Vagina (tissue), 2 donors: ENCODE measurements at places on chromosomes 7 and 10.
A peak's percentile ranks its signal among the peaks of the same experiment; 100 is the strongest.

DNA sequence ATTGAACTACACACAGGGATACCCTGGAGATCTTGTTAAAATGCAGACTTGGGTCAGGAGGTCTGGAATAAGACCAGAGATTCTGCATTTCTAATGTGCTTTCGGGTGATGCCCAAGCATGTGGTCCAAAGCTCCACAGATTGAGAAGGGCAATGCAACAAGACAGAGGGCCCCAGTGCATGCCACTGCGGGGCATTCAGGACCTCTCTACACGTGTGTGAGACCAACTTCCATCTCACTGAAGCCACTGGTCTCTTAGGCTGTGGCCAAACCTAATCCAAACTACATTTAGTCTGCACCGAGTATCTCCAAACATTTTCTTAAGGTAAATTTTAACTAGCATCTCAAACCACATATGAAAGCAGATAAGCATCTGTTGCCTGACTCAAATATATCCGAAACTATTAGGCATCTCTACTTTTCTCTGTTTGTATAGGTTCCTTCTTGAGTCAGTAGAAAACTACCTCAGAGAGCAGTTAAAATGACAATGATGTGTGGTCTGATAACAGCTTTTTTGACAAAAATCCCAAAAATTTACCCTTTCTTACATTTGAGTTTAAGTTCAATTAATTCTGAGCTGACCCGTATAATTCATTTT is 107.5 kb downstream of the ELMO1 start:
- no peak overlapping the region for H3K4me3 ChIP-seq
- no peak for DNase-seq
- H3K27ac ChIP-seq: no peak overlapping the region
- H3K36me3 ChIP-seq: no peaks in the 10 kb centered on the region

DNA sequence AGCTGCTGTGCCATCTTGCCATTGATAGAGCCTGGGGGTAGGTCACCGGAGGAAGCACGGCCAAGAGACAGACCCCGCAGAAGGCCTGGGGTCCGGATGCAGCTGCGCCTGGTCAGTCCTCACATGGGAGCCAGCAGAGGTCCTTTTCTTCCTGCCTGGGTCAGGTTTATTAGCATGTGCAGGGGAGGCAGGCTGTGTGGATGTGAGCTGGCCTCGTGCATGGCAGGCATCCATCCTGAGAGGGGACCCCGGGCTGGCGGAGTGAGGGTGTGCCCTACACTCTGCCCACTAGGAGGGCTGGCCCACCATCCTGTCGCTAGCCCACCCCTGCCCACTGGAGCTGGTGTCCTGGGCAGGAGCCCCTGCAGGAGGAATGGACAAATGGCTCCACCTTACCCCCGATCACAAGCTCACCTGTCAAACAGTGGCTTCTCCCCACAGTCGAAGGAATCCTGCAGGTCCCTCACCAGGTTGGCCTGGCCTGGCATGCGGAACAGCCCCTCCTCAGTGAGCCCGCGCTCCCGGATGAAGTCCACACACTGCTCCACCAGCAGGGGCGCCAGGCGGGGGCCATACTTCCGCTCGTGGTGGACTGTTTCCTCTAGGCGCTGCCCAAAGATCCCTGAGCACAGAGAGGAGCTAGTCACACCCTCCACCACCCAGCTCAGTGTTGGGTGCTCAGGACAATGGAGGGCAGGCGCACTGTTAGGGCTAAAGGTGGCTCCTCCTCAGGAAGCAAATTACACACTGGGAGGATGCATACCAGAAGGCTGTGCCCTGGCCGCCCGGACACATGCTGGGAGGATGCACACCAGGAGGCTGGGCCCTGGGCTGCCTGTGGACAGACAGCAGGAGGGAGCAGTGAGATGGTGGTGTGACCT is 145.4 kb downstream of the ARHGAP22 start:
- H3K27ac ChIP-seq: no peak overlapping the region
- H3K27me3 ChIP-seq: no peaks in the 10 kb centered on the region
- H3K36me3 ChIP-seq: no peaks in the 10 kb centered on the region
- no peak overlapping the region for H3K4me3 ChIP-seq
- no peaks in the 10 kb centered on the region for H3K4me1 ChIP-seq

DNA sequence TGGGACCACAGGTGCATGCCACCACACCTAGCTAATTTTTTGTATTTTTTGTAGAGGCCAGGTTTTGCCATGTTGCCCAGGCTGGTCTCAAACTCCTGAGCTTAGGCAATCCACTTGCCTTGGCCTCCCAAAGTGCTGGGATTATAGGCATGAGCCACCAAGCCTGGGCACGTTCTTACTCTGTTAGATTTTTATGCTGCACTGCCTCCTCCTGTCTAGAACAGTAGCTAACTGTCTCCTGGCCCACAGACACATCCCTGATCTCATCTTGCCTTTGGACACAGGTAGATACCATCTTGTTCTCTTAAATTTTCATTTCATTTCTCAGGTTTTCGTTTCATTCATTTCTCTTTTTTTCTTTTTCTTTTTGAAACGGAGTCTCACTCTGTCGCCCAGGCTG is 41.1 kb downstream of the BLVRA start:
- H3K4me1 ChIP-seq: no peaks in the 10 kb centered on the region
- DNase-seq: no peak
- no peaks in the 10 kb centered on the region for H3K36me3 ChIP-seq
- no peak overlapping the region for H3K27ac ChIP-seq
- no peaks in the 10 kb centered on the region for H3K27me3 ChIP-seq
- H3K4me3 ChIP-seq: no peak overlapping the region

GRCh38 chr7:18234519-18234918 is 206.9 kb upstream of the PRPS1L1 start:
- H3K4me3 ChIP-seq: no peak overlapping the region
- H3K27me3 ChIP-seq: no peaks in the 10 kb centered on the region
- H3K4me1 ChIP-seq: peaks cover 7% of the 10 kb centered on the region
- H3K36me3 ChIP-seq: no peaks in the 10 kb centered on the region
- DNase-seq: no peak
- H3K27ac ChIP-seq: no peak overlapping the region

- no peak for DNase-seq
- H3K27ac ChIP-seq: no peak overlapping the region
- no peaks in the 10 kb centered on the region for H3K36me3 ChIP-seq
- H3K4me1 ChIP-seq: peaks cover 12% of the 10 kb centered on the region
Observed at GRCh38 chr7:28723336-28723735, 234.8 kb downstream of the TRIL start.

DNA sequence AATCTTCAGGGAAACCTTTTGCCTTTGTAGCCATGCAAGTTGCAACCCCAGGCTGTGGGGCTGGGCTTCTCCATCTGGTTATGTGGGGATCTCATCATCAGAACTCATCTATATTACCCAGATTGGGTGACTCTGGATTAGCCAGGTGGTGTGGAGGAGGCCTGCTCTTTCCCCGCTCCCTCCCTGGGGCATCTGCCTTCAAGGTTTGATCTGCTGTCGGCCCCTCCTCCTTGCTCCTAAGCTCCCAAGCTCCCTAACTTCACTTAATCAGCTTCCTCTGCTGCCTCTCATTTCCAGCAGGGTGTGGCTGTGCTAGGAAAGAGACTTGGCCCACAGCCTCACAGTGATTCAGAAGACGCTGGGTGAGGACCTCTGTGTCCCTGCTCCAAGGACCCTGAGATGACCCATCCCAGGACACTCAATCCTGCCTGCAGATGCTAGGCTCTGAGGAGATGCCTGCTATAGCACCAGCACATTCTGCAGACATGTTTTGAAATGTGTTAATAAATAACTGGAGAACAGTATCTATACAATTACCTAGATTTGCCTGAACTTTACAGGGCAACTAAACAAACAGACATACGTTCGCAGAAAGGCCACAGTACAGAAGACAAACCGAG is 392.1 kb upstream of the PODXL start:
- H3K4me1 ChIP-seq: peaks cover 7% of the 10 kb centered on the region
- H3K36me3 ChIP-seq: no peaks in the 10 kb centered on the region
- H3K4me3 ChIP-seq: no peak overlapping the region
- H3K27ac ChIP-seq: no peak overlapping the region
- DNase-seq: peak; percentile 25

- no peaks in the 10 kb centered on the region for H3K27me3 ChIP-seq
- H3K27ac ChIP-seq: no peak overlapping the region
- H3K4me3 ChIP-seq: no peak overlapping the region
- H3K4me1 ChIP-seq: peaks cover 60% of the 10 kb centered on the region
Observed at GRCh38 chr10:80173466-80173865, 31.9 kb downstream of the ANXA11 start.

- H3K4me3 ChIP-seq: no peak within 1 kb of the TSS
- H3K36me3 ChIP-seq: no peaks in the 10 kb centered on the region
- H3K4me1 ChIP-seq: peaks cover 15% of the 10 kb centered on the region
Observed at GRCh38 chr7:143315776-143316175, at the start of gene CLCN1. Gene CLCN1, plus strand, starts transcription at chr7:143316111. Its CDS starts 102 bp downstream, at chr7:143316213.

- H3K36me3 ChIP-seq: peaks cover 9% of the 10 kb centered on the region
- H3K4me3 ChIP-seq: no peak overlapping the region
- H3K4me1 ChIP-seq: no peaks in the 10 kb centered on the region
- no peak overlapping the region for H3K27ac ChIP-seq
- DNase-seq: no peak
Observed at GRCh38 chr10:72407471-72407870, 52.8 kb upstream of the DNAJB12 start.

GRCh38 chr10:52221923-52222322 is 92.2 kb upstream of the DKK1 start:
- H3K4me3 ChIP-seq: no peak overlapping the region
- peaks cover under 1% of the 10 kb centered on the region for H3K4me1 ChIP-seq
- H3K36me3 ChIP-seq: no peaks in the 10 kb centered on the region

DNA sequence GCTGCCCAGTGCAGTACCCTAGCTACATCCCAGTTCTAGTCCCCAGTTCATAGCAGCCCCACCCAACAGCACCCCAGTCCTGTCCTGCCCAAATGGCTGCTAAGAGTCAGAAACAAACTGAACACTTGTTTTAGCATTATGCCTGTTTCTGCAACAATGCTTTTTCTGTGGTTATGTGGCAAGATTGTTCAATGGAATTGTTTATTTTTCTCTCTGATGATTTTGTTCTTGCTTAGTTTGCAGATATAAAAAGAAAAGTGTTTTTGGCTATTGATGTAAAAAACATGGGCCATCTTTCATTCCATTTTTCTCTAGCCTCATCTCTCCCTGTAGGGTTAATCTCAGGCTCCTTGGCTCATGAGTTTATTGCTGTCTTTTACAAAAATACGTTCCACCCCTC is 42.5 kb downstream of the LRRC4 start:
- H3K4me3 ChIP-seq: no peak overlapping the region
- no peak for DNase-seq
- no peaks in the 10 kb centered on the region for H3K27me3 ChIP-seq
- peaks cover 5% of the 10 kb centered on the region for H3K4me1 ChIP-seq
- no peak overlapping the region for H3K27ac ChIP-seq

DNA sequence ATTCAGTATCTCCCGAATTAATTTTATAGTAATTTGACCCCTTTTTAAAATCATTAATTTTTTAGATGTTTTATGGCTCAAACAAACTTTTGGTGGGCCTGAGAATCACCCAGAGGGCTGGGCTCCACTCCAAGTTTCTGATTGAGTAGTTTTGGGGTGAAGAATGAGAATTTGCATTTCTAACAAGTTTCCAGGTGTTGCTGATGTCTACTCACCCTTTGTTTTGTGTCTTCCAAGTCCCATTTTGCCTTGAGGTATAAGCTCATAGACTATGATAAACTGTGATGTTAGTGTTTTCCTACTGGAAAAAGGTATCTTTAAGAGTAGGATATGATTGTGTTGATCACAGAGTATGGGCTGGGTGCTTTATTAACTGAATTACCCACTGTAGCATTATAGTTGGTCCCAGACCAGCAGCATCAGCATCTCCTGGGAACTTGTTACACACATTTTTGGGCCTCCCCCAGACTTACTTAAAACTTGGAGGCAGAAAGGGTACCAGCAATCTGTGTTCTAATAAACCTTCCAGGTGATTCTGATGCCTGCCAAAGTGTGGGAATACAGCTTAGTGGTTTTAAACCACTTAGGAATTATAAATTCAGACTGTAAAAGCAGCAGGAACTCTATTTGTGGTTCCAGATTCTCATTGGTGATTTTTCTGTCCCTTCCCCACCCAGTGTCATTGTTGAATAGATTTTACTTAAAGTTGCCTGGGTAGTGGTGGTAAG is 19.1 kb downstream of the ZNRF2 start:
- DNase-seq: no peak
- H3K27me3 ChIP-seq: no peaks in the 10 kb centered on the region
- H3K27ac ChIP-seq: no peak overlapping the region

- no peak for DNase-seq
- no peaks in the 10 kb centered on the region for H3K36me3 ChIP-seq
- H3K4me1 ChIP-seq: no peaks in the 10 kb centered on the region
- H3K4me3 ChIP-seq: no peak overlapping the region
- H3K27ac ChIP-seq: no peak overlapping the region
Observed at GRCh38 chr7:137142376-137142775, 201.2 kb downstream of the PTN start.

DNA sequence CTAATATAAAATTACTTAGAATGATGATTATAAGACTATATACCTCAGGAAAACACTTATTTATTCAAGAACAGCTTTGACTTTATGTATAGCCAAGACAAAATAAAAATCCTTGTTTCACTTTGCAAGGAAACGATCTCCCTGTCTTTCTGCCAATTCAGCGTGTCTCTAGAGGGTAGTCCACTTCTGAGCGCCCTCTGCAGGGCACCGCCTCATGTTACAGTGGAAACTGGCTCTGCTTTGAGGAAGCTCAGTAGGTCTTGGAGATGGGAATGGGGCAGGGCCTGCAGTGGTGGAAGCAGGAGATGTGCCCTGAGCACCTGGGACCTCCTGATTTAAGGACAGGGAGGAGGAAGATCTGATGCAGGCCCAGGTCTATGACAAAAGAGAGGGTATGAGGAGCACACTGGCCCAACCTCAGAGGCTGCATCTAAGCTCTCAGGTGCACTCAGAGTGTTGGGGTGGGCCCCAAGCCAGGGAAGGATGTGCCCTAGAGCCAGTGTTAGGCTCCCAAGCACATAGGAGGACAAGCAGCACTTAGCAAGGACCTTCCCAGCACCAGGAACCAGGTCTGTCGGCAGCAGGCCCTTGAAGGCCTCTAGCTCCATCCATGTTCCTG is 481.0 kb downstream of the TNS3 start:
- no peaks in the 10 kb centered on the region for H3K27me3 ChIP-seq
- H3K36me3 ChIP-seq: no peaks in the 10 kb centered on the region
- no peak overlapping the region for H3K27ac ChIP-seq
- no peak overlapping the region for H3K4me3 ChIP-seq
- no peak for DNase-seq
- H3K4me1 ChIP-seq: no peaks in the 10 kb centered on the region

- H3K36me3 ChIP-seq: no peaks in the 10 kb centered on the region
- peaks cover 15% of the 10 kb centered on the region for H3K4me1 ChIP-seq
- no peak for DNase-seq
- no peak overlapping the region for H3K27ac ChIP-seq
- H3K27me3 ChIP-seq: no peaks in the 10 kb centered on the region
Observed at GRCh38 chr7:100830396-100830795, 3.1 kb upstream of the EPHB4 start.
